ENCODE measurements at places on chromosomes 5 and 9. TPM values are rescaled to one million over a fixed set of nuclear protein-coding genes. Genes with fewer than 3 reads are reported as not detected.

DNA sequence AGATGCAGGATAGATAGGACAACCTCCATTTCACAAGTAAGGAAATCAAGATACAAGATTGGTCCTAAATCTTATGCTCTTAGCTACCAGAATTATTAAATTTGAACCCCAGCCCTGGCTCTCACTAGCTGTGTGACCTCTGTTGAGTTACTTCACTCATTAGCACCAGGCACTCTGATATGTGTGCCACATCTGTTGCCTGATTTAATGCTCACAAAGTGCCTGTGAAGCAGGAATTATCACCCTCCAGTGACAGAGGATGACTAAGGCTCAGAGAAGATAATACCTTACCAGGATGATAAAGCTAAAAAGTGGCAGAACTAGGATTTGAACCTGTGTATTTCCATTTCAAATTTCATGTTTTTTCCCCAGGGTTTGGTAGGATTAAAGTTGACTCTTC, 110.0 kb downstream of the PLPPR1 start:
- no peak for DNase-seq
- H3K4me1 ChIP-seq = no peaks in the 10 kb centered on the region
- H3K27me3 ChIP-seq = no peaks in the 10 kb centered on the region
- H3K4me3 ChIP-seq = no peak overlapping the region
- no peaks in the 10 kb centered on the region for H3K36me3 ChIP-seq

The BTNL3 gene
- not detected for total RNA-seq

- H3K27ac ChIP-seq = peak overlapping the region; percentile 91
- H3K36me3 ChIP-seq = no peaks in the 10 kb centered on the region
- H3K4me3 ChIP-seq = peak overlapping the region; percentile 51
- no peak for DNase-seq
- no peaks in the 10 kb centered on the region for H3K27me3 ChIP-seq
These were observed 679 bp downstream of the B4GALT1 start for GRCh38 chr9:33166231-33167083.

DNA sequence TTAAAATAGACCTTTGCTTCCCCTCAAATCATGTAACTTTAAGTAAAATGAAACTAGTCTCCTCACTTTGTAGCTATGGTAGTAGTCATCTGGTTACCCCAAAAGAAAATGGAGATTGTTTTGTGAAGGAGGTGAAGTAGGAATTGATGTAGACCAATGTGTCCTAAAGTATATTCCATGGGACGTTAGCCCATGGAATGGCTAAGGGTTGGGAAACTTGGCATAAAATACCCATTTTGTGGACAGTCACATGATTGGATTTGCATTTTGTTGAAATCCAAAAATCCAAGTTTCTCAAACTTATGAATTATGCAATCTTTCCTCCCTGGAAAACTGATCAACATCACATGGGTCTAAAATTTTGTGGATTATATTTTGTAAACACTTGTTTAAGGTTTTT, 290.6 kb downstream of the OSTF1 start:
- no peaks in the 10 kb centered on the region for H3K36me3 ChIP-seq
- H3K27me3 ChIP-seq = no peaks in the 10 kb centered on the region
- no peak for DNase-seq
- H3K4me3 ChIP-seq = no peak overlapping the region

DNA sequence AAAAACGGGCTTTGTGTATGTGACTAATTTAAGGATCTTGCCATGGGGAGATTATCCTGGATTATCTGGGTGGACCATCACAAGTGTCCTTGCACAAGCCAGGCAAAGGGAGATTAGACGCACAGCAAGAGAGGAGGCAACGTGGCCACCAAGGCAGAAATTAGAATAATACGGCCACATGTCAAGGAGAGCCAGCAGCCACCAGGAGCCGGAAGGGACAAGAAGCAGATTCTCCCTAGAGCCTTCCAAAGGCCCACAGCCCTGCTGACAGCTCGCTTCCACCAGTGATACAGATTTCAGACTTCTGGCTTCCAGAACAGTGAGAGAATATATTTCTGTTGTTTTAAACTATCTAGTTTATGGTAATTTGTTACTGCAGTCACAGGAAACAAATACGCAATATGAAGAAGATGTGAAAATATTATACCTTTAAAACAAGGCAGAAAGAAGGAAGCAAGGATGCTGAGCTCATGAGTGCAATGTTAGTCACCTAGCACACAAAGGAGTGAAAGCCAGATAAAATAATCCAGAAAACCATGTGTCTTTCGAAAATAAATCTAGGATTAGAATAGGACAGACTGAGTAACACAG, 28.7 kb upstream of the F2RL1 start:
- no peaks in the 10 kb centered on the region for H3K36me3 ChIP-seq
- no peaks in the 10 kb centered on the region for H3K4me1 ChIP-seq
- H3K27ac ChIP-seq = no peak overlapping the region
- no peaks in the 10 kb centered on the region for H3K27me3 ChIP-seq
- H3K4me3 ChIP-seq = no peak overlapping the region

GRCh38 chr5:73451224-73452130, 2.9 kb upstream of the FOXD1 start:
- no peak overlapping the region for H3K4me3 ChIP-seq
- H3K27me3 ChIP-seq = peaks cover 46% of the 10 kb centered on the region
- DNase-seq = peak; percentile 74
- no peaks in the 10 kb centered on the region for H3K36me3 ChIP-seq
- no peak overlapping the region for H3K27ac ChIP-seq
- peaks cover 13% of the 10 kb centered on the region for H3K4me1 ChIP-seq

DNA sequence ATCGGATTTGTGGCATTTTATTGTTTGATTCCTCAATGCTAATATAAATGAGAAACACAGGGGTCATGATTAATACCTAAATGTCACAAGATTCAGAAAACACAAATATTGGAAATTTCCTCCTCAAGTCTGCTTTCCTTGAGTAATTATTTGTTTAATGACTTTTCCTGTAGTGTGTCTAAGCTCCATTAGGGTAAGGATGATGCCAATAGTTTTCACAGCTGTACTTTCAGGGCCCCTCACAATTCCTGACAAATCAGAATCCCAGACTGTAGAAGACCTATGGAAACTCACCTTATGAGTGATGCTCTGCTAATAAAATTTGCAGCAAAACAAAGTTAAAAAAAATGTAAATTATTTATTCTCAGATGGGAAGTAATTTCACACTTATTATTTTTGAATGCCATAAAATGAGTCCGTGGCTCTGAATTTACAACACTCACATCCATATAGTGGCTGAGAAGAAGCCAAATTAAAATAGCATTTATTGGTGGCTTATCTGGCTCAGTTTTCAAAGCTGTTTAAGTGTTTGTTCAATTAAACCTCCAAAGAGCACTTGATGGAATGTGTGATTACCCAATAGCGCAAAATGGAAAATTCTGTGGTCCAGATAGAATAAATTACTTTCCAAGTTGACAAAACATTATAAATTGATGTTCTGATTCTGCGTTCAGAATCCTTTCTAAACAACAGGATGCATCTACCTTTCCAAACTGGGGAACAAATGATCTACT, 1.6 kb upstream of the SPINK14 start:
- no peak overlapping the region for H3K4me3 ChIP-seq
- H3K27ac ChIP-seq = no peak overlapping the region
- no peaks in the 10 kb centered on the region for H3K36me3 ChIP-seq
- DNase-seq = no peak

GRCh38 chr5:120365656-120366446, 98.2 kb upstream of the PRR16 start:
- H3K27me3 ChIP-seq = no peaks in the 10 kb centered on the region
- no peaks in the 10 kb centered on the region for H3K4me1 ChIP-seq
- no peak overlapping the region for H3K4me3 ChIP-seq
- no peak overlapping the region for H3K27ac ChIP-seq

The NR4A3 gene
- 0.08 TPM for total RNA-seq
